Ovary (tissue), 10 donors: ENCODE measurements at places on chromosomes 16 and 17.

- H3K36me3 ChIP-seq, result no peaks in the 10 kb centered on the region
- H3K4me3 ChIP-seq, result peak overlapping the region; percentile 43
- H3K4me1 ChIP-seq, result peaks cover 50% of the 10 kb centered on the region
- peak overlapping the region; percentile 85 for H3K27ac ChIP-seq
- no peaks in the 10 kb centered on the region for H3K27me3 ChIP-seq
Measured at GRCh38 chr17:77319211-77320043, 178.7 kb downstream of the SEC14L1 start.

- no peak overlapping the region for H3K4me3 ChIP-seq
- H3K36me3 ChIP-seq, result no peaks in the 10 kb centered on the region
- no peak overlapping the region for H3K27ac ChIP-seq
- DNase-seq, result no peak
Measured at GRCh38 chr17:64694207-64694606, 32.1 kb upstream of the SMURF2 start.

DNA sequence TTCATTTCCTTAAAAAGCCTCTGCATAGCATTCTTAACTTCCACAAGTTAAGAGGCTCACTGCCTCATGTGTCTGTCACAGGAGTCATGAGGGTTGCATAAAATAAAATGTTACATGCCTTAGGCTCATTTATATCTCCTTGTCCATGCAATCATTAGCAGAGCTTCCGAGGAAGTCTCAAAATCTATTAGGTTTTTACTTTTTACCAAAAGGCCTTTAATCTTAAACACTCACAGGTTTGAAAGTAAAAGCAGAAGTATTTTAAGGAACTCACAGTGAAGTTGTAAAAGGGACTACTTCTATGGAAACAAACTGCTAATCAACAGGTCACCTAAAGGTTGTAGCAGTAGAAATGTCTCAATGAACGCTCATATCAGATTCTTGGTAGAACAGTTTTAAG, 5.2 kb upstream of the ATP6V0A1 start:
- DNase-seq, result no peak
- no peak overlapping the region for H3K27ac ChIP-seq
- H3K4me3 ChIP-seq, result no peak overlapping the region
- no peaks in the 10 kb centered on the region for H3K36me3 ChIP-seq
- H3K4me1 ChIP-seq, result no peaks in the 10 kb centered on the region
- H3K27me3 ChIP-seq, result no peaks in the 10 kb centered on the region

DNA sequence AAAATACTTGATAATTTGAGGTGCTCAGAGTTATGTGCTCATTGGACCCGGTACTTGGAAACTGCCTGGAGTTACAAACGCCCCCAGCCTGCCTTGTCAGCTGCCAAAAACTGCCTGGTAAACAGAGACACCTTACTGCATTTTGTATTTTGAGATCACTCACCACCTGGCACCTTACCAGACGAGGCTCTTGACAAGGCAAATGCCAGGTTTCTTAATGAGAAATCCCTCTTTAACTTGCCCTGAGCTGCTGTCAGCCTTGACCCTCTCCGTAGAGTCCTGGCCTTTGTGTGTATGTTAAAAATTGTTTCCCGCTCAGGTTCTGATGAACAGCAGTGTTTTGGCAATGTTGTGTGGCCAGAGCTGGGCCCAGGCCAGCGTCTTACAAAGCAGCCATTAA, 28.8 kb downstream of the SYT17 start:
- no peaks in the 10 kb centered on the region for H3K36me3 ChIP-seq
- H3K27ac ChIP-seq, result no peak overlapping the region
- no peaks in the 10 kb centered on the region for H3K4me1 ChIP-seq
- DNase-seq, result no peak

GRCh38 chr17:20300436-20300934, 166.9 kb downstream of the LGALS9B start:
- H3K27me3 ChIP-seq, result no peaks in the 10 kb centered on the region
- DNase-seq, result peak; percentile 66
- no peaks in the 10 kb centered on the region for H3K36me3 ChIP-seq
- peak overlapping the region; percentile 90 for H3K27ac ChIP-seq

- no peak overlapping the region for H3K4me3 ChIP-seq
- H3K27me3 ChIP-seq, result no peaks in the 10 kb centered on the region
- DNase-seq, result no peak
- H3K27ac ChIP-seq, result no peak overlapping the region
- no peaks in the 10 kb centered on the region for H3K36me3 ChIP-seq
- H3K4me1 ChIP-seq, result no peaks in the 10 kb centered on the region
Measured at GRCh38 chr17:10772425-10773380, 31.2 kb downstream of the TMEM238L start.

- H3K4me1 ChIP-seq, result no peaks in the 10 kb centered on the region
- no peak for DNase-seq
- H3K27me3 ChIP-seq, result no peaks in the 10 kb centered on the region
- H3K4me3 ChIP-seq, result no peak overlapping the region
Measured at GRCh38 chr17:74801896-74802295, 25.8 kb upstream of the NAT9 start.

- no peak for DNase-seq
- no peaks in the 10 kb centered on the region for H3K27me3 ChIP-seq
- H3K27ac ChIP-seq, result no peak overlapping the region
- H3K4me1 ChIP-seq, result no peaks in the 10 kb centered on the region
- H3K4me3 ChIP-seq, result no peak overlapping the region
Measured at GRCh38 chr17:48639136-48639535, 13.0 kb upstream of the HOXB9 start.

- no peaks in the 10 kb centered on the region for H3K36me3 ChIP-seq
- H3K27ac ChIP-seq, result no peak overlapping the region
- H3K4me3 ChIP-seq, result no peak overlapping the region
- peaks cover 3% of the 10 kb centered on the region for H3K4me1 ChIP-seq
- DNase-seq, result no peak
- no peaks in the 10 kb centered on the region for H3K27me3 ChIP-seq
Measured at GRCh38 chr17:49887086-49887743, 39.3 kb upstream of the TAC4 start.

DNA sequence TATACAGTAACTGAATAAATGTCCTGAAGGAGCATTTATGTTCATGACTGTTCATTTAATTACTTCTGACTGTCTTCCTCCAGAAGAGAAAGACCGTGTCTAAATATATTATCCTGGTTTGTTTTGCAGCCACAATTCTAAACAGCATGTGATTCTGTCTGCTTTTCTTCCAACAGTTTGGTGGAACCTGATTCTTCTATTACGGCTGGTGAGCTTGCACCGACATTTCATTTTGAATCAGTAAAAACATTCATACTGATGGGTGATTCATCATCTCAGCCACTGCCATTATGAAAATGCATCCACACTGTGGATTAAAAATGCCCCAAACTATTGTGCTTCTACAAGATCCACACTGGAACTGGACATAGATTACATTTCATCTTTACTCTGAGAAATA, 16.9 kb downstream of the KNOP1 start:
- no peaks in the 10 kb centered on the region for H3K27me3 ChIP-seq
- H3K27ac ChIP-seq, result no peak overlapping the region
- no peak for DNase-seq
- H3K4me3 ChIP-seq, result no peak overlapping the region
- peaks cover 47% of the 10 kb centered on the region for H3K4me1 ChIP-seq

GRCh38 chr17:62652251-62653001, 25.0 kb downstream of the MRC2 start:
- peak overlapping the region; percentile 31 for H3K4me3 ChIP-seq
- H3K27ac ChIP-seq, result peak overlapping the region; percentile 49
- no peaks in the 10 kb centered on the region for H3K27me3 ChIP-seq
- H3K4me1 ChIP-seq, result peaks cover 31% of the 10 kb centered on the region
- H3K36me3 ChIP-seq, result no peaks in the 10 kb centered on the region

DNA sequence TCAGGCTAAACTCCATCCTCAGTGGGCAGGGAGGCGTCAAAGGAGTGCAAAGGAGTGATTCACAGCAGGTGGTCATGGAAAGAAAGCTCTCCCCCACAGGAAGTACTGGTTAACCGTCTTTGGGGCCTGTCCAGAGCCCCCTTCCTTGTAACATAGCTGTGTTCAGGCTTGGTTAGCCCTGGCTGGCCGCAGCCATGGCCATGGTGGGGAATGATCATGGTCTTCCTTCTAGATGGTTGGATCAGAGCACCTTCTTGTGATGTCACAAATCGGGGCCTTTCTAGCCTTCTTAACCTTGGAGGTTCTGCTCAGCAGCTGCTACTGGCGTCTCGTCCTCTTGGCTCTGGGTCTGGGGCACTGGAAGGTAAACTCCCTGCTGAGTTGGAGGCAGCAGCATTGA, 15.8 kb downstream of the NKD1 start:
- H3K27ac ChIP-seq, result no peak overlapping the region
- H3K27me3 ChIP-seq, result no peaks in the 10 kb centered on the region
- H3K4me3 ChIP-seq, result no peak overlapping the region
- H3K36me3 ChIP-seq, result no peaks in the 10 kb centered on the region
- no peak for DNase-seq

GRCh38 chr17:45745601-45746494, 38.3 kb upstream of the CRHR1 start:
- H3K4me3 ChIP-seq, result no peak overlapping the region
- no peaks in the 10 kb centered on the region for H3K27me3 ChIP-seq
- no peaks in the 10 kb centered on the region for H3K4me1 ChIP-seq
- H3K36me3 ChIP-seq, result no peaks in the 10 kb centered on the region

- H3K36me3 ChIP-seq, result no peaks in the 10 kb centered on the region
- H3K4me1 ChIP-seq, result peaks cover 8% of the 10 kb centered on the region
- H3K4me3 ChIP-seq, result no peak overlapping the region
- no peak overlapping the region for H3K27ac ChIP-seq
- DNase-seq, result no peak
Measured at GRCh38 chr16:81665588-81665987, 113.5 kb upstream of the PLCG2 start.

DNA sequence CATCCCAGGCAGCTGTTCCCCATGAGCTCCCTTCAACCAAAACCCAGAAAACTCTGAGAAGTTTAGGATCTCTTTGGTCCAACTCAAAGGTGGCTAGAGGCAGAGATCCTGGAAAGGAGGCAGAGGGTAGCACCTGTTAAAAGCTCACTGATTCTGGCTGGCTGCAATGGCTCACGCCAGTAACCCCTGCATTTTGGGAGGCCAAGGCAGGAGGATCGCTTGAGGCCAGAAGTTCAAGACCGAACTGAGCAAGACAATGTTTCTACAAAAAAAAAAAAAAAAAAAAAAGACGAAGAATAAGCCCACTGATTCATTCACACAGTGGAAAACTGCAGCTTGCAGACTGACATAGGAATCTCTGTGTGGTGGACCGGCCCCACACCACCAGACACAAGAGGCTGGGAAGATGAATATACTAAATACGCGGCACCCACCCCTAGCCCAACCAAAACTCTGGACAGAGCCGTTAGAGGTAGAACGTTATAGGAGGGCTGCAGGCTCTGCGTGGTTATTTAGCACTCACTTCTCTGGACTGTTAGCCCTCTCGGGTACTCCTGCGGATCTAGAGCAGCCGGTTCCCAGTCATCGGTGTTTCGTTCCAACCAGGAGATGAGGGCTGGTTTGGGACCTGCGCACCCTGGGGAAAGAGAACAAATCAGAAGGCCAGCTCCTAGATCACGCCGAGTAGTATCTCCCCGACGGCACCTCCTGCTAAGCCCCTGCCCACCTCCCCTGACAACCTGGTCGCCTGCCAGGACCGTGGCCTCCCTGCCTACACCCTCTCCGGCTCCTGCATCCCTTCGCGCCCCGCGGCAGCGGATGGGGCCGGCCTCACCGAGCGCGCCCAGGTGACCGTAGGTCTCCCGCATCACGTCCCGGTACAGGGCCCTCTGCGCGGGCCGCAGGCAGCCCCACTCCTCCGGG, 925 bp downstream of the ZNF689 start:
- peak overlapping the region; percentile 92 for H3K27ac ChIP-seq
- peak overlapping the region; percentile 79 for H3K4me3 ChIP-seq
- no peaks in the 10 kb centered on the region for H3K36me3 ChIP-seq
- peak; percentile 74 for DNase-seq
- no peaks in the 10 kb centered on the region for H3K27me3 ChIP-seq

DNA sequence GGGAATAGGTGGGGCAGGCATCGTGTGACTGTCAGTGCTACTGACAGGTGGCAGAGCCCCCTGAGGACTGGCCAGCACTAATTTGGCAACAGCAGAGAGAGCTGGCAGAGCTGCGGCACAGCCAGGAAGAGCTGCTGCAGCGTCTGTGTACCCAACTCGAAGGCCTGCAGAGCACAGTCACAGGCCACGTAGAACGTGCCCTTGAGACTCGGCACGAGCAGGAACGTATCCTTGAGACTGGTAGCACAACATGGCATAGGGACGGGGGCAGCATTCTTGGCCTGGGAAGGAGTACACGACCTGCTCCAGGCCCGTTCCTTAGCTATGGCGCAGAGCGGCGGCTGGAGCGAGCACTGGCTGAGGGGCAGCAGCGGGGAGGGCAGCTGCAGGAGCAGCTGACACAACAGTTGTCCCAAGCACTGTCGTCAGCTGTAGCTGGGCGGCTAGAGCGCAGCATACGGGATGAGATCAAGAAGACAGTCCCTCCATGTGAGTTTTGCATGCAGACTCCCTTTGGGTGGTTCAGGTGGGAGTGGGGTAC, 3.0 kb upstream of the NRN1L start:
- no peak for DNase-seq
- H3K36me3 ChIP-seq, result no peaks in the 10 kb centered on the region
- no peak overlapping the region for H3K27ac ChIP-seq
- H3K4me3 ChIP-seq, result no peak overlapping the region

DNA sequence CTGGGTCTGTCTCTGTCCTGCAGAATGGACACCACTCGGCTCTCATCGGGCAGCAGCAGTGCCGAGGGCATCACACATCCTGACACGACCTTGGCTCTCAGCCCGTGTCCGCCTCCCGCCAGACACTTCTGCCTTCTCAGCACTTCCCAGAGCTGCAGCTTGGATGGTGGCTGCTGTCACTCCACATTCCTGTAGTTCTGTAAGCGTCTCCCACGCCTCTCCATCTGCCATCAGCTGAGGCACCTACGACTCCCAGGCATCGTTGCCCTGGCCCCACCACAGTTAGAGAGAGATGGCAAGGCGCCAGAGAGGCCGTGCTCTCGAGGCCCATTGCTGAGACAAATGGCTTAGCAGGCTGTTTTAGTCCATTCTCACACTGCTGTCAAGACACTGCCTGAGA, 195.9 kb upstream of the CHMP6 start:
- peaks cover 7% of the 10 kb centered on the region for H3K4me1 ChIP-seq
- no peaks in the 10 kb centered on the region for H3K27me3 ChIP-seq
- H3K36me3 ChIP-seq, result no peaks in the 10 kb centered on the region
- no peak overlapping the region for H3K27ac ChIP-seq
- H3K4me3 ChIP-seq, result no peak overlapping the region
- DNase-seq, result no peak

- peak overlapping the region; percentile 90 for H3K4me3 ChIP-seq
- no peaks in the 10 kb centered on the region for H3K27me3 ChIP-seq
- no peaks in the 10 kb centered on the region for H3K36me3 ChIP-seq
Measured at GRCh38 chr16:25257956-25258860, 563 bp upstream of the ZKSCAN2 start.

- H3K27ac ChIP-seq, result no peak overlapping the region
- peaks cover 2% of the 10 kb centered on the region for H3K4me1 ChIP-seq
- no peaks in the 10 kb centered on the region for H3K27me3 ChIP-seq
- no peaks in the 10 kb centered on the region for H3K36me3 ChIP-seq
Measured at GRCh38 chr16:84699147-84699711, 571 bp upstream of the USP10 start.

GRCh38 chr17:72008236-72008876, 112.5 kb upstream of the SOX9 start:
- no peak for DNase-seq
- no peak overlapping the region for H3K4me3 ChIP-seq
- no peak overlapping the region for H3K27ac ChIP-seq
- no peaks in the 10 kb centered on the region for H3K27me3 ChIP-seq
